RCC 7860 (cell line): ENCODE measurements at places on chromosomes 12 and 14.

DNA sequence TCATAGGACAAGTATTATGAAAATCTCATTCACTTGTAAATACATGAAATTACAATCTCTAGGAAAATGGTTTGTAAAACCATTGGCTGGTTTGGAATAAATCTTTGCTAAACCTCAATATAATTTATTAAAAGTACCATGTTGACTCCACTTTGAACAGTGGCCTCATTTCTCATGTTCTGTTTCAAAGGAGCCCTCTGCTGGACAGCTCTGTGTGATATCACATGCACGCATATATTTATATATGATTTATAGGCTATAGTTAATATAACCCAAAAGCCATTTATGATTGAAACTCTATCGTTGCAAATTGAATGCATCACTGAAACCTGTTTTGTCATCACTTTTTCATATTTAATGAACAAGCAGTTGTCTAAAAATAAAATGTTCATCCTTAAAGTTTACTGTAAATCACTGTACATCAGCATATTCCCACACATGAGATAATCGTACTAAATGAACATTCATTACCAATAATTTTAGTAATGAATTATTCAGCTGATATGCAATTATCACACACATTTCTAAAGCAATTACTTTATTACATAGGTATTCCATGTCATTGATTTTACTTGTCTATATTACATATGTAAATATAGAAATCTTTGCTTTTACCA is 493.8 kb downstream of the NPAS3 start:
- no peak for DNase-seq

DNA sequence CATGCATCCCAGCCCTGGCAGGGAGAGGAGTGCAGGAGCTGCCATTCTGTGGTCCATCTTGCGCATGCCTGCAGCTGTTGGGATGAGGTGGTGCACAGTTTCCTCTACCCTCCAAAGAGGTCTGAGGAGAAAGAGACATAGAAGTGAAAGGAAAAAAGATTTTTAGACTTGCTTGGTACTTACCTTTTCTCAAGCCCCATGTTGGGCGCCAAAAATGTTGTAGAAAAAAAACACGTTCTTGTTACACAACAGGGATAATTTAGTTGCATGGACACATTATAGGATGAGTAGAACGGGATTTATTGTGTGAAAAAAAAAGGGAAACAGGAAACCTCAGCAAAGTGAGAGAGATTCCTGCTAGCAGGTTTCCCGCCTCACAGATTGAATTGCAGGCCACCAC is 244.4 kb upstream of the GARIN2 start:
- no peak for DNase-seq

- no peak for DNase-seq
These were observed 18.1 kb upstream of the HSP90B1 start for GRCh38 chr12:103912069-103912468.

DNA sequence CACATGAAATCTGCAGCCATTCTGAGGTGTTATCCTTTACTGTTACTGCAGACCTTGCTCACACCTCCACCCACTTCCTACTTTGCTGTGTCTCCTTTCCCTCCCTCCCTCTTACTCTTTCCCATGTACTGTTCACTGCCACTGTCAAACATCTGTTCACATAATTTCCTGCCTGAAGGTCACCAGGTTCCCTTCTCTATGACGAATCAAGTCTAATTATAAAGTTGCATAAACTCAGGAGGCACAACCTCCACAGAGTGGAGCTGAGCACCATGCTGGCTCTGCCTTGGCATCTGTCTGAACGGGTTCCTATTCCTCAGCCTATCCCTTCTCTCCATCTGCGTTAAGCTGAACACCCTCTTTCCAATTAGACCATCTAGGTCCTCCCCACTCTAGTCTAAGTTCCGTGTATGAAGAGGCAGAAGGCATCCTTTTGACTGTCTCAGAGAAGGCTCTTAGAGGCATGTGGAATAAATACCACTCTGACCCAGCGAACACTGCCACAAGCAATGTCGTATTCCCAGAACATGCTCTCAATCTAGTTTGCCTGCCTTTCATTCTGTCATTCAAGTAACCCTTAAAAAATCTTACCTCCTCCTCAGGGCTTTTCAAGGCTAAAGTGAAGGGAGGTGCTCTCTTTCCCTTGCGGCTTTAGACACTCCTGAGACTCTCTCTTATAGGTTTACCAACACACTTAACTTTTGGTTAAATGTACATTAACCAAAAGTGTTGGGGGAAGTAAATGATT is 48.7 kb downstream of the ACADS start:
- DNase-seq: no peak

DNA sequence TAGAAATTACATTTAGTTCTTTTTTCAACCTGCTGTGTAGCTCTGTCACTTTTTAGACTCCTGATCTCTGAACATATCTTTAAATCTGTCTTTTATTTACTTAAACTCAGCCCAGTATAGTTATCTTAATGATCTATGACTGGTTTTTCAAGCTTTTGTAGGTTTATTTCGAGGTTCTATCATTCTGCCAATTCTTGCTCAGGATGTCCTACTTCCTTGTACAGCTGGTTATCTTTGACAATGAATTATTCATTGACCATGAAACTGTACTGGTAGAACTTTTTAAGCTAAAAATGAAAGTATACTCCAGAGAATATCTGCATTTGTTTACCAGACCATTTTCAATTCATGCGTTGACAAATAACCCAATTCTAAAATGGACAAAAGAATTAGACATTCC is 37.8 kb downstream of the TC2N start:
- DNase-seq: no peak

DNA sequence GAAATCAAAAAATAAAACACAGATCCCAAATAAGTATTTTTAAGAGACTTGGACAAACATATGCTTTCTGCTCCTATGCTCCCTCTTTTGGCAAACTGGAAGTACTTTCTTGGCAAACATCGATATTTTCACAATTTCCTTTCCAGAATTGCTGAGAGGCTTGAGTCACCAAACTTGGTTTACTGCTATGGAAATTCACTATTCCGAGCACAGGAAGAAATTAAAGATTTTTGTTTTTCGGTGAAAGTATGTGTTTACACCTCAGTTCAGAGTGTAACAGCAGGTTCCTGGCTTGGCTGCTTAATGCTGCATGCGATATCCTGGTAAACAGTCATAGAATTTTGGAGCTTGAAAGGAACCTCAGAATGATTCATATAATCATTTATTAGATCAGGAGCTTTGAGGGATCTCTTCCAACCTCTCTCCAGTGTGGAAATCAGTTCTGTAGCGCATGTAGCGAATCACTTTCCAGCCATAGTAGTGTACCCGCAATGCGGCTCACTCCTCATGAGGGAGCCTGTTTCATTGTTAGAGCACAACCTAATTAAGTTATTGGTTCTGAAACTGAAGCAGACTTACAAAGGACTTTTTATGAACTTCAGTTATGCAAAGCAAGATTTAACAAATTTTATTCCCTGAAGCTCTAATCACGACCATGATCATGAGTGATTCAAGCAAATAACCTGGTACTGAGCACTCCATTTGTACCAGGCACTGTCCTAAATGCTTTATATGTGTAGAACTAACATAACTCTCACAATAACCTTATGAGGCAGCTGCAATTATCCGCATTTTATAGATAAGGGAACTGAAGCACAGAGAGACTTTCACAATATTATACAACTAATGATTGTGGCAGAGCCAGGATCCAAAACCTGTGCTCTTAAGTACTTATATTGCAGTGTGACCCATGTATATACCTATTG is 56.4 kb upstream of the ATP2A2 start:
- peak; percentile 22 for DNase-seq

DNA sequence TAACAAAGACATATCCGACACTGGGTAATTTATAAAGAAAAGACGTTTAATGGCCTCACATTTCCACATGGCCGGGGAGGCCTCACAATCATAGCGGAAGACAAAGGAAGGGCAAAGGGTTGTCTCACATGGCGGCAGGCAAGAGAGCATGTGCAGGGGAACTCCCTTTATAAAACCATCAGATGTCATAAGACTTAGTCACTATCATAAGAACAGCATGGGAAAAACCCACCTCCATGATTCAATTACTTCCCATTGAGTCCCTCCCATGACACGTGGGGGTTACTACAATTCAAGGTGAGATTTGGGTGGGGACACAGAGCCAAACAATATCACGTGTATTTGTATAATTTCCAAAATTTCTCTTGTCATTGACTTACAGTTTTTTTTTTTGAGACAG is 5.5 kb upstream of the LMNTD1 start:
- DNase-seq: peak; percentile 64

GRCh38 chr14:102481791-102482238 is 27.8 kb downstream of the ANKRD9 start:
- no peak for DNase-seq

DNA sequence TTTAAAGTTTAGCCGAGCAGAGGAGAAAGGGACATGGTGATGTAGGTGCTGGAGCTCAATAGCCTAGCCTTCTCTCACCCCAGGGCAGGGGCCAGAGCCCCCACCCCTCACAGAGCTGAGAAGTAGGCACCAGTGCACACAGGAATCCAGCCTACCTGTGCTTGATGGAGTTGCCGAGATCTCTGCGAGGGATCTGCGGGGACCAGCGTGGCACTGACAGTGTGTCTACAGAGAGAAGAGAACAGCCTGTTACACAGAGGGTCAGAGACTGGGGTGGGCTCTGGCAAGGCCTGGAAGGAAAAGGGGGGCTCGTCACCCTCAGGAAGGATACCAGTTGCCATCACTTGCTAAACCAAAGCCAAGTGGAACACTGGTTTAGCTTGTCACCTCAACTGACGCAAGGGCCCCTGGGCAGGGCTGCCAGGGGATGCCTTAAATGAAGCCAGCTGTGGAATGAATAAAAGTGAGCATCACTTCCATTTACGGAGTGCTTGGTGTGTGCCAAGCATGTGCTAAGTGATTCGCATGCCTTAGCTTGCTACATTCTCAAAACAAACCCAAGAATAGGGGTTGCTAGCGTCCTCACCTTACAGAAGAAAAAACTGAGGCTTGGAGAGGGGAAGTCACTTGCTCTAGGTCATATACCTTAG is 220.8 kb upstream of the NOS1 start:
- no peak for DNase-seq

DNA sequence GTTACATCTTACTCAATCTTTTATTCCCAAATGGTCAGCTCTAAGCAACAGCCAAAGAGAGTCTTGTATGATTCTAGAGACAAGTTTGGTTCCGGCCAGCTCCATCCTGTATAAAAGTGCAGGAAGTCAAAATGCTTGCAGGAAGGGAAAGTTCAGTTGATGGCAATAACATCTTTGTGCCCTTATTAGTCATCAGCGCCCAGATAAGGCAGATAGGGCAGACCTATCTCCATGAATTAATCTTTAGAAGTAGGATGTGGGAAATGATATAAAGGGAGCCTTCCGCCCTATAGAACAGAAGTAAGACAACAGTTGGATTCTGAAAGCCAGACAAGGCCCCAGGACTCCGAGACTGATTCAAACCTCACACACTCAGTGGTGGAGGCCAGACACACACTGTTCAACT is 6.4 kb downstream of the GNS start:
- DNase-seq: no peak

- no peak for DNase-seq
These were observed 96.1 kb downstream of the ANO6 start for GRCh38 chr12:45312012-45312411.

DNA sequence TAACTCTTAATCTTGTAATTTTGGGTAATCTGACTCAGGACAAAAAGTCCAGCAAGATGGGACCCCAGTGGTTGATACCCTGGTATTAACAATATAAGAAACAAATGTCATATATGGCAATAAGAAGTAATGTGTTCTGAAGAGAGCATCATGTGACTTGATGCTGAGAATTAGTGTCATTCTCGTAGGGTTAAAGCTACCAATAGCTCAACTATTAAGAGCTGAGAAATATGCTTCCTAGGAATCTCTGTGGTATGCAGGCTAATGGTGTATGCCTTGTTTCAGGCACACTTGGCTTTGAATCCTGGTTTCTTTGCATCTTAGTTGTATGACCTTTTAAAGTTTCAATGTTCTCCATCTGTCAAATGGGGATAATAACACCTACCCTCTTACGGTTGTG is 9.1 kb downstream of the MYRFL start:
- peak; percentile 16 for DNase-seq

DNA sequence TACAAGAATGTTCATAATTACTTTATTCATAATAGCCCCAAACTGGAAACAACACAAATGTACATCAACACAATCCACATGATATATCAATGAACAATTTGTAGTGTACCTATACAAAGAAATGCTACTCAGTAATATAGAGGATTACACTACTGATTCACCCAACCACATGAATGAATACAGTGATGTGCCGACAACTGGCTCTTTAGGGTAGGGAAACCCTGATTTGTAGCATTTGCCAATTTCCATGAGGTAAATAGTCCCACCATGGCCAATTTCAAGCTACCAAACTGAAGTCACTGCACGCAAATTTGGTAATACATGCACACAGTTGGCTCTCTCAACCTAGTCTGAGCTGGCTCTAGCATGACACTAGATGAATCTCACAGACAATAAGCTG is 190.4 kb upstream of the KRR1 start:
- DNase-seq: no peak

DNA sequence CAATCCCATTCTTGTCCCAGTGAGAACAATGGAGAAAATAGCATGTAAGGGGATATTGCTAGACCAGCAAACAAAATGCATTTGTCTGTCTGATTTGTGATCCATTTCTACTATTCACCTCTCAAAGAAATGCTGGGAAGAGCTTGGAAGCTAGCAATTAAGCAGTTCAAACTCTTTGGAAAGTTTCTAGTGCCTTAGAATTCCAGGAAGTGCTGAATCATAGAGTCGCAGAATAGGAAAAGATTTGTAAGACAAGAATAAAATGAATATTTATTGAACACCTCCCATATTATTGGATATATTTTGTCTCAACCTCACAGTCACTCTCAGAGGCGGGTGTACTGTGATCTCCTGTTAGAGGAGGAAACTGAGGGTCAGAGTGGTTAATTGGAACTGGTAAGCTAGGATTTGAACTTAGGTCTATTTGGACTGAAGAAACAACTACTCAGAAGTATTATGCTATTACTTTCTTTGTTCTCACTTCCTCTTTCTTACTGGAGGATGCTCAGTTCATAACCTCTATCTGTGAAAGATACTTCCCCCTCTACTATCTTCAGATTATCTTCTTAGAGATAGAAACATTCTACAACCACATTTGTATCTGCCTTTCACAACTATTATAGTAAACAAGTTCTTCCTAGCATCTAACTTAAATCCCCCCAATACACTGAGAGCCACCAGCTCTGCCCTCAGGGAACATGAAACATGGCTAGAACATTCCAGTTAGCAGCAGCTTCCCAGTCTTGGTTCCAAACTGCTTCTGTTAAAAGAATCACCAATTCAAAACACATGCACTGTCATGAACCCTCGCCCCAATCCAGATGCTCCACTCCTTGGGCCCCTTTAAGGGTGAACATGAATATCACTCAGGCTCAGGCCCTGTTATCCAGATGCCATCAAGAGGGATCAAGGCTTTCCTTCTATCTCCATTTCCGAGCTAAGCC is 64.2 kb downstream of the DRAM1 start:
- DNase-seq: no peak

GRCh38 chr12:28340261-28341045 is 150.2 kb downstream of the CCDC91 start:
- no peak for DNase-seq

DNA sequence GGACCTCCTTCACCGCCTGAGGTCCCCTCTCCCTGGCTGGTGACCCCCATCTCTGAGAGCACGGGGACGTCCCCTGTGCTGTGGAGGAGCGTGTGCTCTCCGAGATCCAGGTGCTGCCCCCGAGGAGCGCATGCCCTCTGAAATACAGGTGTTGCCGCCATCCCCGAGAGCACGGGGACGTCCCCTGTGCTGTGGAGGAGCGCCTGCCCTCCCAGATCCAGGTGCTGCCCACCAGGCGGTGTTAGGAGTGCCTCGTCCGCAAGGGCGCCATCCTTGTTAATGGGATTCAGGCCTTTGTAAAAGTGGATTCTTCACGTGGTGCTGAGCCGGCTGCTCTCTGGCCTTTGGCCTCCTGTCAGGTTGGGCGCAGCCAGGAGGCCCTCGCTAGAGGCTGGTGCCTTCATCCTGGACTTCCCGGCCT is 10.1 kb downstream of the NOC4L start:
- no peak for DNase-seq
